IMR-90 (cell line): ENCODE measurements at places on chromosomes 5 and 9.
A peak's percentile ranks its signal among the peaks of the same experiment; 100 is the strongest.

GRCh38 chr9:13971415-13971814 lies 342.5 kb downstream of the NFIB start:
- no peak for DNase-seq

DNA sequence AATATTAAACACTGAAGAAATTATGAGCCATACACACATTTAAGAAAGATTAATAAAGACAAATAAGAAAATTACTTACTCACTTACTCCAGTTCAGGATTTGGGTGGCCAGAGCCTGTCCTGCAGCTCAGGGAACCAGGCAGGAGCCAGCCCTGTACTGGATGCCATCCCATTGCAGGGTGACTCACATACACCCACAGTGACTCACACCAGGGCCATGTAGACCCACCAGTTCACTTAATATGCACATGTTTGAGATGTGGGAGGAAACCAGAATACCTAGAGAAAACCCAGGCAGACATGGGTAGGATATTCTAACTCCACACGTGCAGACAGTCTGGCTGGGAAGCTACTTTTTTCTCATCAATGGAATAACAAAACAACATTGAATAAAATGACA lies 49.6 kb upstream of the ADRB2 start:
- peak; percentile 84 for DNase-seq

DNA sequence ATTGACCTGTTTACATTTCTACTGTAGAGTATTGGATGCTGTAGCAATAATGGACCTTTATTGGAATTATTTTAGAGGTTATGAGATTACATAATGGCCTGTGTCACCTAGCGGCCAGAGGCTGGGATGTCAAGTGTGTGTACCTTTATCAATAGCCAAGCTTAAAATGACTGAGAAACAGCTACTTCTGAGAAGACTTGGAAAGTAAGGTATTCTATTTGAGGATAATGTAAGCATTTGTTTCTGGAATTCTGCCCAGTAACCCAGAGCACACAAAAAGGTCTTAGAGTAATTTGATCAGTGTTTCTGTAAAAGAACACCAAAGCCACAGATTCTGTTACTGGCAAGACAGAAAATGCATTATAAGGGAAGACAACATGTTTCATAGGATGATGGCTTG lies 116.8 kb downstream of the MACIR start:
- DNase-seq: peak; percentile 92

GRCh38 chr5:151238303-151238741 lies 14.4 kb upstream of the CCDC69 start:
- DNase-seq: no peak

- peak; percentile 55 for DNase-seq
Observed at GRCh38 chr9:34995670-34996060, 6.1 kb downstream of the DNAJB5 start.

DNA sequence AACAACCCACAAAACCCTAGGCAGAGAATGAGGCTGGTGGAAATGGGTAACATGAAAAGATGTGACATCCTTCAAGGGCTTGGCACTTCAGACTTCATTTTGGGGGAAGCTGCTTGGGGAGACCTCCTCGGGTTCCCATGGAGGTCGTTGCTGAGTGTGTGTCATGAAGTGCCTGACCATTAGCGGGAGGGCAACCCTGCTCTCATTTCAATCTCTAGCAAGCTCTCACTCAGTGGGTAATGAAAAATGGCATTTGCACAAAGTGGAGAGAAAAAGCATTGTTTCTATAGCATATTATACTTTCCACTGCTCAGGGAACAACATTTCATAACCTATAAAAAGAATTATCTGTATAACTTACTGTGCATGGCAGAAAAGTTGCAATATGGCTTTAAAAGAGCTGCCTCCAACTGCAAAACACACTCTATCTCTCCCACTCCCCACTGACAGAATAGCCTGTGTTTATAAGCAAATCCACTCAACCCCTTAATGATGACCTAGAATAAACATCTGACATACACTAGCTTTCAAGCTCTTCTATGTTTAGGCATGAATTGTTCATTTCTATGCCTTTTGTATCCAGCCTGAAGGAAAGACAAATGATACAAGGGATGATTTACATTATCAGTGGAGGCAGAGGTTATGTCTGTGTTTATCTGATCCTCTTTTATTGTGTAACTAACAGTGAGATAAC lies 357.2 kb downstream of the ZSWIM6 start:
- DNase-seq: no peak

DNA sequence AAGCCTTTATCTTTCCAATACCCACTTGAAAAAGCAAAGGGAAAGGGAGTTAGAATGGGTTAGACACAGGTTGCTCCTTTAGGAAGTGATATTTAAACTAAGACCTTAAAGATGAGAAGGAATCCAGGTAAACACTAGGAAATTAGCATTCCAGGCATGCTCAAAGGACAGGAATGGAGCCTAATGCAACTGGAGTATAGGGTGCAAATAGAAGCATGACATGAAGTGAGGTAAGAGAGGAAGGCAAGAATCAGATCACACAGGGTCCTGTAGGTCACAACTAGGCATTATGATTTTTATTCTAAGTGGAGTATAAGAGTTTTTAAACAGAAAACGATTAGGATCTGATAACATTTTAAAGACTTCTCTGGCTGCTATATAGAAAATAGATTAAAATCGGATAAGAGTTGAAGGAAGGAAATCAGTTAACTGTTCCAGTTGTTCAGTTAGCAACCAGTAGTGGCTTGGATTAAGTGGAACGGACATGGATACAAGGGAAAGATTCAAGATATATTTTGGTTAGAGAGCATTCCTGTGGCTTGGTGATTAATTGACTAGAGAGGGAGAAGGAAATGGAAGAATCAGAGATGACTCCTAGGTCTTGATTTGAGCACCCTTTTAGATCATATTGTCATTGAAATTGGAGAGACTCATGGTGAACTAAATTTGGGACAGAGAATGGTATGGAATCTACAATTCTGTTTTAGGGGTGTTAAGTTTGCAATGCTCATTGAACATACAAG lies 95.9 kb downstream of the FBXO4 start:
- no peak for DNase-seq

- peak; percentile 81 for DNase-seq
Observed at GRCh38 chr5:74632947-74633356, 7.6 kb downstream of the ENC1 start.

GRCh38 chr5:82169892-82170291 lies 108.3 kb downstream of the RPS23 start:
- no peak for DNase-seq

DNA sequence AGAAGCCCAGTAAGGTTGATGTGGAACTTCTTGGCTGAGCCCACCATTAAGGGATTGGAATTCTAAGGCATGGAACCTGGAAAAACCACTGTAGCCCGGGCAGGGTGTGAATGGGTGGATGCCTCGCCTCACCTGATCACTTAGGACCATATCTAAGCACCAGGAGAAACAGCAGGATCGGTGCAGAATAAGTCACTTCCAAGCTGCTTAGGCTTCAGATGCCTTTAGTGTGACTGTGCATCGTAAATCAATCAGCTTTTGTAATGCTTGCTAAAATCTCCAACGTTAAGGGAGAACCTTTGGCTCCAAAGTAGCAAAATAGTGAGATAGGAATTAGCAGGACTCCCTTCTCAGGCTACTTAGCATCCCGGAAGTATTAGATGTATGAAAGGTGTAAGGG lies 103.9 kb upstream of the MEGF10 start:
- no peak for DNase-seq

DNA sequence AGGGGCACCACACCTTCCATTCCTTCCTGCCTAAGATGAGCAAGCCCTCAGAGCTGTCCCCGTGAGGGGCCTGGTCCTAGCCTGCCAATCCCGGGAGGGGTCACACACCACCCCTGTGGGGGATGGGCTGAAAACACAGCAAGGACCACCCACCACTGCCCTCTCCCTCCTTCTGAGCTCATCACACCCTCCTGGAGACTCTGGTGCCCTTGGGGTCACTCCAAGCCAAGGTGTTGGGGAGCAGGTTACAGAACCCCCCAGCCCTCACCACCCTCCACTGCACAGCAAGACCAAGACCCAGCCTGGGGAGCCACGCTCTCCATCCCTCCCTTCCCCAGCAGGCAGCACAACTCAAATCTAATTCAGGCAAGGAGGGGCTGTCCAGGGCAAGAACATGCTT lies 60.5 kb upstream of the PPP1R26 start:
- no peak for DNase-seq

DNA sequence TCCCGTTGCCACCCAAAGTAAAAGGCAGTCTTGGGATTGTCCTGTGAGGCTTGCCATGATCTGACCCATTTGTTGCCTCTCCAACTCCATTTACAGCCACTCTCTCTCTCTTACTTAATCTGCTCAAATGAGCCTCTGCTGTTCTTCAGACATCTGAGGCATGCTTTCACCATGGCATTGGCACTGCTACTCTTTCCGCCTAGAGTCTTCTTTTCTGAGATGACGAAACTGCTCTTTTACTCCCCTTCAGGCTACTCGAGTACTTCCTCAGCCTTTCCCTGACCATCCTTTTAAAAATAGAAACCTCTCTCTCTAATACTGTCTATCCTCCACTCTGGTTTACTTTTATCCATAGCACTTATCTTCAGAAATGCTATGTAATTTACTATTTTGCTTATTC lies 9.0 kb downstream of the FOCAD start:
- no peak for DNase-seq

DNA sequence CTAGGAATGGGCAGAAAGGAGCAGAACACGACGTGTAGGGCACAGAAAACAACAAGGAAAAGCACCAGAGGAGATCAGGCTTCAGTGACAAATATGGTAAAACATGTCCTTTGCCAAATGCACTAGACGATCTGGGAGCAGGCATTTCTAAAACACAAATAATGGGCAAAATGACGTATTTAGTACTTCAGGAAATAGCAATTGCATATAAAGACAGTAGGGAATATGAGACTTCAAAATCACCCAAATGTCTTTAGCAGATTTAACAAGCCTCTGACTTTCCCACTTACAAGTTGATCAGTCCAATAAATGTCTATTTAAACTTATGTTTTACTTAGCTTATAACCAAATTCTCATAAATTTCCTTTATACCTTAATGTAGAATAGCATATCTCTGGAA lies 969.6 kb upstream of the C9orf72 start:
- DNase-seq: no peak

DNA sequence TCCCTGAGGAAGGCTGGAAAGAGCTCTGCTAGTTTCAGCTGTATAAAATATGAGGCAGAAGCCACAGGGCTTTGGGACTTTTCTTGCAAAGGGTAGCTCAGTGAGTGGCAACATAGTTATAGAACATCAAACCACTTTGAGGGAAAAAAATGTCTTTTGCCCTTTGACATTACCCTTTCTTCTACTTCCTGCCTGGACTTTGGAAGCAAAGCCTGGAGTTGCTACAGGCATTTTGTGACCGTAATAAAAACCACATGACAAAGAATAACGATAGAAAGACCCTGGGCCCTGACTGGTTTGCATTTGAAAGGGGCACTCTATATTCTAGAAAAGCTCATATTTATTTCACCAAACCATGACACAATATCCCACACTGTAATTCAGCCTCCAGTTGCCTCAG lies 440.9 kb downstream of the DIRAS2 start:
- DNase-seq: no peak

DNA sequence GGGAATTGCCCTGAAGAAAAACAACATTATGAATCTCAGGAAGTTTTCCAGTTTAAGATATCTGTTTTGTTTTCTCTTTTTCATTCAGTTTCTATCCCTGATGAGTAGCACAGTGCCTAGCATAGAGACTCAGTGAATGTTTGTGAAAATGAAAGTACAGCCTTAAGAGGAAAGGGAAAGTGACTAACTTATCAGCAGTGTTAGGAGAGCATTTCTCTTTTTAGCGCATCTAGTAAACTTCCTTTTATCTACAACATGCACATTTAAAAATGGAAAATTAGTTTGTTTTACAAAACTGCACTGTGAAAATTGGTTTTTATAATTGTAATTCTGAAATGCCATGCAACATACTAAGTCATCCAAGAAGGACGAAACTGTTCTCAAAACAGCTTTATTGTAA lies 110.8 kb downstream of the SMARCA2 start:
- DNase-seq: peak; percentile 30

- peak; percentile 12 for DNase-seq
Observed at GRCh38 chr5:173557123-173557903, 59.1 kb downstream of the BOD1 start.
